ENCODE measurements at places on chromosomes 6 and 20.

- no peak for DNase-seq
Measured at GRCh38 chr20:31505903-31506302, 8.3 kb upstream of the HM13 start.

GRCh38 chr6:77876300-77876699 is 223.5 kb downstream of the MEI4 start:
- no peak for DNase-seq

DNA sequence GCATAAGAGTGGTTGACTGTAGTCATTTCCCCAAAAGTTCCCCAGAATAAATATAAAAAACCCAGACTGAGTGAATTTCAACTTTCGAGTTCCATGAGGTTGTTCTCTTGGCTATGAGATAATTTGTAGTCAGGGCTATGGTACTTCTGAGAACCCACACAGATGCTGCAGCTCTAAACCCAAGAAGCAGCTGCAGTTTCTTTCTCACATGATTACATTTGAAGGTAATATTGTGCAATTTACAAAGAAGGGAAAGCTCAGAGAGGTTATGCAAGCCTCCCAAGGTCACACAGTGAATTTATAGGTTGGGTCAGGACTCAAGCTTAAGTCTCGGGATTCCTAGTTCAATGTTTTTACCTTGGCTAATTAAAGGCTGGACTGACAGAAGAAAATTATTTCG is 29.7 kb upstream of the CD93 start:
- peak; percentile 32 for DNase-seq

DNA sequence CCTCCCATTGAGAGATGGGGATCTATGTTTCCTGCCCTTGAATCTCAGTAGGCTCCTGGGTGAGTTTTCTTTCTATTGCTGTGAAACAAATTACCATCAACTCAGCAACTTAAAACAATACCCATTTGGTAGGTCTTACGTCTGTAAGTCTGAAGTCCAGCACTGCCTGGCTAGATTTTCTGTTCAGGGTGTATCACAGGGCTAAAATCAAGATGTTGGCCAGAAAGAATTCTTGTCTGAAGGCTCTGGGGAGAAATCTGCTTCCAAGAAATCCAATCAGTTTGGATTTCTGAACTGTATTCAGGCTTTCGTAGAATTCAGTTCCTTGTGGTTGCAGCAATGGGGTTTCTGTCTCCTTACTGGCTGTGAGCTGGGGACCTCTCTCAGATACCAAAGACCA is 99.6 kb upstream of the SLC24A3 start:
- no peak for DNase-seq

DNA sequence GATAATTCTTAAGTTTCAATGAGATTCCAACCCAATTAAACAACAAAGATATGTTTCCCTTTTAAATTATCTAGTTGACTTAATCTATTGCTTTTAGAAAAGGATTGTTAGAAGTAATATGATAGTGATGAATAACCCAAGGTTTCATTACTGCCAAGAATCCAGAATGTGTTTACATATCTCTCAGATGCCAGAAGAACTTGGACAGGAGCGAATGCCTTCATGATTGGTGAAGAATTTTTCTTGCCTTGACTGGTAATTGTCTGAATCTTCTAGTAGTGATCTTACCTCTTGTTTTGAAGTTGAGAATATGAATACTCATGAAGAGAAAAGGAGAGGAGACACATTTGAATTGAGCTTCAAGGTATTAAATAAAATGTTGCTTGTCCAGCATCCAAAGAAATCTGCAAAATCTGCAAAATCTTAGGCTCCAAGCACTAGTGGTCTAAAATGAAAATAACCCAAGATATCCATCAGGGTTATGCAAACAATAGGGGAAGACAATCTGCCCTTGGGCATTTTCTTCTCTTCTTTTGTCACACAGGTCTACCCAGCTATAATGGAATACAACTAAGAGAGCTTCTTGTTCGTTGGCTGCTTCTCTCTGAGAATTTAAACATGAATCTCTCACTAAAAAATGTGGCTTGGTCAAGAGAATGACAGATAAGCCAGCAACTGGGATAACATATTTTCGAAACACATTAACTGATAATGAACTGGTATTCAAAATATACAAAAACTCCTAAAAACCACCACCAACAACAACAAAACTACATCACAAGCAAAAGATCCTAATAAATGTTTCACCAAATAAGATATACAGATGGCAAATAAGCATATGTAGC is 928.9 kb downstream of the EYS start:
- DNase-seq: peak; percentile 20

GRCh38 chr6:86502497-86502896 is 434.8 kb upstream of the HTR1E start:
- DNase-seq: no peak

DNA sequence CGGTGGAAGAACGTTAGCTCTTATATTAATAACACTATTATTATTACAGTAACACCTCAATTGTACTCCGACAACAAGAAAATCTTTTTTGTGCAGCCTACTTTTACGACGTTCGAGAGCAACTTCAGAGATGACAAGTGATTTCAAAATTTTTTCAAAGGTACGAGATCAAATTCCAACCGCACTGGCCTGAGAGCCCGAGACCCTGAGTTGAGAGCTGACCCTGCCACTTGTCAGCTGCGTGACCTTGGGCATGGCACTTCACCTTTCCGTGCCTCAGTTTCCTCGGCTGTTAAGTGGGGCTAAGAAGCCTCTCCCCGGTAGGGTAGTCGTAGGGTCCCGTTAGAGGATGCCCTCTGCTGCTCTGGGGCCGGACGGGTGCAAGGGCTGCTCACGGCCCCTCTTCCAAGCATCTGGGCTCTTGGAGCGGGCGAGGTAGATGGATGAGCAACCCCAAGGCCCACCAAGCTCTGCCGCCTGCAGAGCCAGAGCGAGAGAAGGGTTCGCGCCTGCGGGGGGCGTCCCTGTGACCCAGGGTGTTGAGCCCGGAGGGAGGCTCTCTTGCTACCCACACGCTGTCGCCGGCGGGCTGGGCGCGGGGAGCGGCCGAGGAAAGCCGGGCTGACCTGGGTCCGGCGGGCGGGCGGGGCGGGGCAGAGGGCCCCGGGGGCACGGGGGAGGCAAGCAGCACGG is 510 bp downstream of the NDRG3 start:
- DNase-seq: no peak

DNA sequence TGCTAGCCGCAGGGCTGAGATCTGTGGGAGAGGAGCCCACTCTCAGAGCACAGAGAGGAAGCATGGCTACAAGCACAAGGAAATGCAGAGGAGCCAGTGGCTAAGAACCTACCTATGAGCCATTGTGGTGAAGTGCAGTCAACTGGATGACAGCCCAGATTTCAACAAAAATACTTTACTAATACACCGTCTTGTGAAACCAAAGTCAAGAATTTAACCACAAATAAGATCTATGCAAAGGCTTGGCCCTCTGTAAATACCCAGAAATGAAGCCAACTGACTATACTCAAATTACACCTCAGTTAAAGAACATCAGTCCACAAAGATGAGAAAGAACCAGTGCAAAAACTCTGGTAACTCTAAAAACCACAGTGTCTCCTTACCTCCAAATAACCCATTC is 40.1 kb upstream of the PTCHD4 start:
- peak; percentile 44 for DNase-seq

DNA sequence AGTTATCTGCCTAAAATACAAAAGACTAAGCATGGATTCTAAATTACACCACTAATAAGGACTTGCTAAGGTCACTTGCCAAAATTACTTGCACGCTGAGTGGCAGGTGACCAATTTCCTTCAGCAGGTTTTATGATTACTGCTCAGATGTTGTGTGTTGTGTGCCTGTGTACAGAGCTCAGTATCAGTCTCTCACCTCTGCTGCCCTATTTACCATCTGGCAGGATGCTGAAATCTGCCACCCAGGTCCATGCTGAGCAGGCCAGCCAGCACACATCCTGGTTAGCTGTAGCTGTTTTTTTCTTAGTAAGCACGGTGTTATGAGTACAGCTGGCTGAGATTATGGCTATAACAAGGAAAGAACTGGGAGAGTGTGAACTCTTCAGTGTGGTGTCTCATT is 34.0 kb downstream of the ELOVL4 start:
- no peak for DNase-seq

- no peak for DNase-seq
Measured at GRCh38 chr6:90586546-90586835, 381 bp downstream of the MAP3K7 start.

DNA sequence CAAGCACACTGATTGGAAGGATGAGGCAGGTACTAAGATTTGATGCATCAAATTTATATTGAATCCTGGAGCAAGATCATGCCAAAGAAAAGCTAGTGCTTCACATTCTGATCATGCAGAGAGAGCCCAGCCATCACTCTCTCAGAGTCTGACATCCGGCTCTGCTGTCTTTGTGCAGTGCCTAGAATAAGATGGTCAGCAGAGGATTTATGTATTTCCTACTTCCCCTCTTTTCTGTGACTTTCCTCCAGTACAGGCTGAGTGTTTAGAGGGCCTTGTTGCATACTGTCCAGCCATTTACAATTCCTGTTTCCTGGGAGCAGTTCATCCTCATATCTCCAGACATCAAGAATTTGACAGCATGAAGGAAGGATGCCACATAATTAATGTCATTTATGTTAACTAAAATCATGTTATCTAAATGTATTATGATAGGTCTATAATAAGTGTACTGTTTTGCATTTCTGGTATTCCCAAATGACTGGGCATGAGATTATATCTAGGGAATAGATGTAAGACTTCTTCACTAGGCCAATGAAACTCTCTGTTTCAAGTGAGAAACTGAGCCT is 167.6 kb downstream of the EPM2A start:
- no peak for DNase-seq

DNA sequence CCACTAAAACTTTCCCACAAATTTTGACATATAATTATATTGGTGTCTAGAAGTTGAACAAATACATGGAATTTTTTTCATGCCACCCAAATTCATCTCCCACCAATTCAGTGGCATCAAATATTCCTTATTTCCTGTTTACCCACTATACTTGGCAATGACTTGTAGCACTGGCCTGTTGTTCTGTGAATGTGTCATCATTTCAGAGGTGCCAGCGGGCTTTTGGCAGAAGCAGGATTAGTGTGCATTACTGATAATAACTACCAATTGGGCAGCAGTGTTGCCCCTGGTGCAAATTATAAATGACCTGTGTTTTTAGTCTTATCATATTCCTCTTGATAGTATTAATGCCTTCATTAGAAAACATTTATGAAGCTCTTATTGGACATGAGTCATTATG is 121.3 kb downstream of the TFAP2B start:
- no peak for DNase-seq

DNA sequence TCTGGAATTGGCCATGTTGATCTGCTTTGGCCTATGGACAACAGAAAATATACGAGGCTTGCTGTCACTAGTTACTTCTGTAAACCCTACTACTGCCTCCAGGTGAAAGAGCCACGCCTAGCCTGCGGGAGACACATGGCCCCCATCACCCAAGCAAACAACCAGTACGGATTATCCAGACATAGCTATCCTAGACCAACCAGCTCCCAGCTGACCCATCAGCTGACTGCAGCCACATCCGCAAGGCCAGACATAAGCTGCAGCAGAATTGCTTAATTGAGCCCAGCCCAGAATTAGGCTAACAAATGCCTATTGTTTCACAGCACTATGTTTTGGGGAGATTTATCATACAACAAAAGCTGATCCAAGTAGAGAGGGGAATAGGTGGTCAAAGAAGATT is 13.5 kb downstream of the REV3L start:
- no peak for DNase-seq

- DNase-seq: no peak
Measured at GRCh38 chr6:108175176-108175591, 9.4 kb downstream of the NR2E1 start.

GRCh38 chr6:139028215-139028657 is 309 bp upstream of the ABRACL start:
- no peak for DNase-seq

DNA sequence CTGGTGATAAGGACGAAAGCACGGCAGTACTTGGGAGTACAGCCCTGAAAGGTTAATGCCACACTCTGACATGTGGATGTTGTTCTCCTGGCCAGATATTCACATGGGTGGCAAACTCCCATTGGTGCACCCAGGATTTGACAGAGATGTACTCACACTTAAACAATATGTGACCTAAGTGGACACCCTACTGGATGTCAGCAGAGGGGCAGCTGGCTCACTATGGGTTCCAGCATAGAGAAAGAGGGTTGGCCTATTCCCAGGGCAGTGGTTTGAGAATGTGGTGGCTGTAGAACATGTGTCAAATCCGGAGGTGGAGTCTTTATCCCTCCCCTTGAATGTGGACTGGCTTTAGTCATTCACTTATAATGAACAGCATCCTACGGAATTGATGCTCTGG is 333.2 kb downstream of the DHX35 start:
- no peak for DNase-seq

DNA sequence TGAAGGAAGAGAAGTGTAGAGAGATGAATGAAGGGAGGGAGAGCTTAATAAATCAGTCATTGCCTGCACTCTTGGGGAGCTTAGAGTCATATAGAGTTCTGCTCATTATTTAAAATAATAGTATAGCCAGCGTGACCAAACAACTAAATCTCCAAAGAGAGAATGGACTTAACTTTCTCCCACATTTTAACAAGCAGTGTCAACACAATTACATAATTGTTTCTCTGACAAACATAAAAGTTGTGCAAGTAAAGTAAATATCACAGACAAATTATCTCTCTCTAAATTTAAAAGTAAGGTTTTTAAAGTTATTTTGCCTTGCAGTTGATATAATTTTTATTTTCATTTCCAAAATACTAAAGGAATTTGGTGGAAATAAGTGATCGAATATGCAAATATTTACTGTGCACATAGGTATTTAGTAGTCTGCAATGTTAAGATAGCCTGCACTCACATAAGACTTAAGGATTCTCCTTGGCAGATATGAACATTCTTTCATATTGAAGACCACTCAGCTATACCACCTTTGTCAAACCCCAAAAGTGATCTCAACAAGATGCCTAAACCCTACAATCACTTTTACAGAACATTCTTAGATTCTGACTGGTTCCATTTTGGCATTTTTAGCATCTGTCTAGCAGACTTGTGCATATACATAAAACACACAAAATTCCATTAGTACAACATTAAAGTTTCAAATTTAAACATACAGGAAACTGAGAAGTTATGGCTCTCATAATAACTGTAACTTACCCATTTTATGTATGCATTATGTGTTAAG is 67.7 kb downstream of the KIF6 start:
- no peak for DNase-seq

GRCh38 chr20:32206760-32207625 is 550 bp downstream of the PLAGL2 start:
- no peak for DNase-seq

- DNase-seq: no peak
Measured at GRCh38 chr6:32073101-32073500, 34.9 kb downstream of the CYP21A2 start.

DNA sequence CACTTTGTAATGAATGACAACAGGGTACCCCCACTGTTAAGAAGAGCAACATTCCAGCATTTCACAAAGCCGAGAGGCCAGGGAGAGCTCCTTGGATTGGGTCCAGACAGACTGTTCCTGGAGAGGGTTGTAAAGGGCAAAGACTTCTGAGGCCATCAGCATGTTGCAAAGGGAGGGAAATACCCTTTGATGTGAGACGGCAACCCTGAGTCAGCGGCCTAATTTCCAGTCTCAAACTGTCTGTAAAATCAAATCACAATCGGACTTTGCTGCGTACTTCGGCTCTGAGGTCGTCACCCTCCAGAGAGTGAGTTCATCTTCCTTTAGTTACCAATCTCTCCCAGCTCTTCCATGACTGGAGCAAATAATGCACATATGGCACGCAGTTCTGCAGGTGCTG is 101.0 kb upstream of the DTNBP1 start:
- peak; percentile 37 for DNase-seq
